ENCODE measurements at places on chromosomes 16 and 17.
A peak's percentile ranks its signal among the peaks of the same experiment; 100 is the strongest.

DNA sequence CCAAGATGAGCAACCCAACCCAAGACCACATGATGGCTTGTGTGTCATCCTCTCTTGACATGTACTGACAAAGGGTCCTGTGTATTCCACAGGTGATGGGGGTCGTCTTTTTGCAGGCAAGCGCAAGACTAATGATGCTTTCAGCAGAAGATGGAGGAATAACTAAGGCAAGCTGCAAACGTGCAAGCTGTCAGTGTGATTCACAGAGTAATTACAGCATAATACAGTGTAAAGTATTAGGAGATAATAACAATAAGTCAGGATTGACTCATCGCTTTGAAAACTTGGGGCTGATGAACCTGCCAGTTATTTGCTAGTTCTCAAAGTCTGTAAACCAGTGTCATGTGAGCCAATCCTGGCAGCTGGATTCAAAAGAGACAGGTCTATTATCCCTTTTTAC lies 41.6 kb upstream of the ASIC2 start:
- DNase-seq = no peak

DNA sequence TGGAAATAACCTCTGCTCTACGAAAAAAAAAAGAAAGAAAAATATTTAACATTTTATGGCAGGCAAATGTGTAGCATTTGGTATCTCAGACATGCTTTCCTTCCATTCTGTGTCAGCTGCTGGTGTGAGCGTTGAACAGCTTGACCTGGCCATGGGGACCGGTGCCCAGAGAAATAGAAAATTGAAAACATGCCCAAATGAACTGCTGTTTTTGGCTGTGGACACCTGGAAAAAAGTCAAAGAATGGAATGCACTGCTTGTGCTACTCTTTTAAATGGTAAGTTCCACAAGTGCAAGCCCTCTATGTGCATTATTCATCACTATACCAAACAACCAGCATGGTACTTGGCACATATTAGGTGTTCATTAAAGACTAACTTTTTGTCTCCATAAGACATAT lies 127.2 kb downstream of the CDH8 start:
- peak; percentile 3 for DNase-seq

GRCh38 chr17:57273490-57273889 lies 17.2 kb downstream of the MSI2 start:
- DNase-seq = no peak

GRCh38 chr17:80219013-80219762 lies 945 bp downstream of the SGSH start:
- peak; percentile 10 for DNase-seq

DNA sequence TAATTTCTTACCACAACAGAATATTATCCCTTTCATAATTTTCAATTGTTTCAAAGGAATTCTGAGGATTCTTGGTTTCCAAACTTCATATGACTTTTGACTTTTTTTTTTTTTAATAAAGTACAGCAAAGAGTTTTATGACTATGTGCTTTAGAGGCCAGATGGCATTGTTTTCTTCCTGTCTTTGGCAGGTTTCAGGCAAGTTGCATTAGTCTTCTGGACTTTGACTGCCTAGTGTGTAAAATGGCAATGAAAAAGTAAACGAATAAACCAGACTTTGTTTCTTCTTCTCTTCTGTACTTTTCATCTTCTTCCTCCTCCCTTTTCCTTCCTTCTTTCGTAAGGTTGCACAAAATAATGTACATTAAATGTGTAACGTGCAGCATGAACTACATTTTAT lies 172.6 kb upstream of the RBFOX1 start:
- no peak for DNase-seq

- no peak for DNase-seq
Observed at GRCh38 chr16:55146966-55147365, 177.0 kb upstream of the IRX6 start.

GRCh38 chr17:30379303-30379902 lies 676 bp downstream of the CPD start:
- DNase-seq = peak; percentile 18

GRCh38 chr17:47700471-47701449 lies 6.8 kb downstream of the TBKBP1 start:
- no peak for DNase-seq

DNA sequence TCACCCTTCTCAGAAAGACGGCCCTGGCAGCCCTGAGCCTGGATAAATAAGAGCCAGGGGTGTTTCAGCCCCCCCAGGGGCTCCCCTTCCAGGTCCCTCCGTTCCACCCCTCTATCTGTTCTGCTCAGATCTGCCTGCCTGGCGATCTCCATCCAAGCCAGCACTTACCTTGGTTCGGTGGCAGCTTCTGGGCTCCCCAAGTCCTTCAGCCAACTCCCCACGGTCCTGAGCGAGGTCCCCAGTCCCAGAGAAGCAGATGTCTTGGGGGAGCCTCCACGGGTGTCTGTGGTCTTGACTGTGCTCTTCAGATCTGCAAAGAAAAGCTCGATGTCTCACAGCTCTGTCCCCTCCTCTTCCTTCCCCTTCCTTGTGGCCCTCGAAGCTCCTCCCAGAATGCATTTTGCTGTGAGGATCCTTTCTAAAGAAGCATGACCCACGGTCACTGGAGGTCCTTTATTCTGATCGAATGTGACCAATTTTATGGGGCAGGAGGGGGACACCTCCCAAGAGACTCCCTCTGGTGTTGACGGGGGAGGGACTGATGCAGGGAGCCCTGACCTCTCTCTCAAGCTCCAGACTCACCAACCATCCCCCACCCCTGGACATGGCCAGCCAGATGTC lies at the start of gene PIK3R6:
PIK3R6 (minus strand) TSS at position 314 of the 621 bp plus-strand sequence. CDS start 17,880 bp downstream, outside the sequence.
- DNase-seq = no peak

DNA sequence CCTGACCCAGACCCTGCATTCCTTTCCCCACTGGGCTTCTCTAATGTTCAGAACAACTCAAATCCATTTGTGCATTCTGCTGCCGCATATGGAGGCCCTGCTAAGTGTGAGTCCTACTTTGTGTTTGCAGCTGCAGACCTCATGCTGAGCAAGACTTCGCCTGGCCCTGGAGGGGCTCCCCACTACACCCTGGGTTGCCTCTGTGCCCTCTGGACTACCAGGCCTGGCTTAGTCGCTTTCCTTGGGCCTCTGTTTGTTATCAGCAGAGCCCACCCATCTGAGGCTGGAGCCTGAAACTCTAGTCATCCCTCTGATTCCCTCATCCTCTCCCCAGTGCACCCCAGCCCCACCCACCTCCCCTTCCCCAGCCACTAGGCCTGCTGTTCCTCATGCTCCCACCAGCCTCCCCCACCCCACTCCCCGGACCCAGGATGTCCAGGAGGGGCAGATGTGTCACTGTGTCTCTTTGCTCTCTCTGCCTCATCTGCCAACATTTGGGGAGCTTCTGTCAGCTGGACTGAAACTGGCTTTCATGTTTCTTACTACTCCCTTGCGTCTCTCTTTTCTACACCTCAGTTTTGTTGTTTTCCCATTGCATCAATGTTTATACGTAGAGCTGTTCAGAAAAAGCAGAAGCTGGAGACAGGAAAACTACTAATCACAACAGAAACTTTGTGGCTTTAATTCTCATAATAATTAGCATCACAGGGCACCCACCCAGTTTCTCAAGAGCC lies 17.9 kb upstream of the CD300E start:
- no peak for DNase-seq

DNA sequence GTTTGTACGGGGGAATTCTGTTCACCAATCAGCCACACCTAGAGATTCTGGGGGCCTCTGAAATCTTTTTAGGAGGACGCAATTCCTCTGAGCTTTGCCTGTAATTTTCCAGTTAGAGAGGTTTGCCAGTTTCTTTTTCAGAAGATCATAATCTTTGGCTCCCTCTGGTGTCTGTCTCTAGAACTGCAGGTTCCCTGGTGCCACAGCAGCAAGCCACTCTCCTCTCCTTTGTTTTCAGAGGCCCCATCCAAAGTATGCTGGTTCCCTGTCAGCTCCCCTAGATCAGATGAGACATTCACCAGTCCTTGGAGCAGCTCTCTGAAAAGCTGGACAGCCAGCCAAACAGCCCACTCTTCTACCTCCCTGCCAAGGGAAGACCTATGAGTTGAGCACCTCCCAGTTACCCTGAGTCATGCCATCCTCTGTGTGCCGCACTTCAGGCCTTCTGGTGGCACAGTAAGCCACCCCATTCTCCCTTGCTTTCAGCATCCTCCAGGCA lies 36.1 kb downstream of the RNF112 start:
- DNase-seq = peak; percentile 95

GRCh38 chr16:80285104-80285503 lies 255.7 kb upstream of the DYNLRB2 start:
- DNase-seq = no peak

GRCh38 chr17:64081802-64082799 lies 47.8 kb downstream of the ERN1 start:
- peak; percentile 92 for DNase-seq

GRCh38 chr16:66881014-66881417 lies 701 bp downstream of the PDP2 start:
- no peak for DNase-seq

GRCh38 chr17:50396261-50397110 lies 837 bp downstream of the LRRC59 start:
- peak; percentile 22 for DNase-seq

GRCh38 chr17:5438716-5439445 lies at the start of gene C1QBP:
Gene C1QBP (minus strand): TSS chr17:5439155. CDS start chr17:5439073, 82 bp downstream.
- DNase-seq = peak; percentile 90

- DNase-seq = no peak
Observed at GRCh38 chr16:77834635-77835540, 46.5 kb downstream of the VAT1L start.

DNA sequence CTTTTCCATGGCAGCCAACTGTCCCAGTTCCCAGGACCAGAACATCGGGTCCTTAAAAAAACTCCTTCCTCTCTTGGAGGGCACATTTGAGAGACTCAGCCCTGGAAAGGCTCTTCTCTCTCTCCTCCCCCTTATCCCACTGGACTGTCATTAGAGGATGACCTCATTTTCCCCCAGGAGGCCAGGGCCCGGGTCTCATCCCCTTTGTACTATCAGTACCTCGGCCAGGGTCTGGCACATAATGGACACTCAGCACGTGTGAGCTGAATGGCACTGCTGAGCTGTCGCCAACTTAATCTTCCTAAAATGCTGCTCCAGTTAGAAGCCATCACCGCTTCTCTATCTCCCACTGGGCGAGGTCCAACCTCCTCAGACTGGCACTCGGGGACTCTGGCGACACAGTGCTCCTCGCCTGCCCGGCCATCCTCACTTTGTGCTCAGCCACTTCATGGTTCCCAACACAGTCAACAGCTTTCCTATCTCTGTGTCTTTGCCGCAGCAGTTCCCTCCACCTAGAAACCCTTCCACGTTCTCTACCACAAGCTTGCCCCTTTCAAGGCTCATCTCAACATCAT lies 3.6 kb upstream of the RHBDL3 start:
- DNase-seq = no peak
